Bronchus fibroblast of lung (primary cell): ENCODE measurements at places on chromosomes 13 and 19. TPM values are rescaled to one million over a fixed set of nuclear protein-coding genes. Genes with fewer than 3 reads are reported as not detected.

The TYROBP gene
- not detected in 2 replicates for total RNA-seq

The ZFP14 gene
- total RNA-seq = 0.84 and 1.0 TPM in 2 replicates

The NLRP7 gene
- not detected in 2 replicates for total RNA-seq

The ATP4A gene
- total RNA-seq = not detected in 2 replicates

The BEST2 gene
- not detected in 2 replicates for total RNA-seq

The RFPL4A gene
- not detected in 2 replicates for total RNA-seq

The CGB5 gene
- not detected in 2 replicates for total RNA-seq

The CATSPERD gene
- total RNA-seq = not detected in 2 replicates

The TDRD12 gene
- 0.15 and 0.17 TPM in 2 replicates for total RNA-seq

The ARHGAP33 gene
- total RNA-seq = 6.5 and 14.1 TPM in 2 replicates

The SULT2B1 gene
- 0.15 TPM in 1 of 2 replicates, not detected in the other for total RNA-seq

The VSTM2B gene
- not detected in 2 replicates for total RNA-seq

The IZUMO2 gene
- not detected in 2 replicates for total RNA-seq

The METTL21C gene
- not detected in 2 replicates for total RNA-seq

The LILRA1 gene
- not detected in 2 replicates for total RNA-seq

The SBNO2 gene
- 31.4 and 35.2 TPM in 2 replicates for total RNA-seq

The MEIS3 gene
- 6.7 and 7.7 TPM in 2 replicates for total RNA-seq

The CHST8 gene
- total RNA-seq = under 0.01 TPM in 1 of 2 replicates, not detected in the other

The ZNF813 gene
- total RNA-seq = 2.4 and 2.8 TPM in 2 replicates

The AP3D1 gene
- 97.0 and 104 TPM in 2 replicates for total RNA-seq

The C3 gene
- total RNA-seq = 1.8 TPM in 2 replicates

The SSC5D gene
- 0.89 and 1.7 TPM in 2 replicates for total RNA-seq

The SMG9 gene
- 14.9 and 22.9 TPM in 2 replicates for total RNA-seq

The ZNF304 gene
- total RNA-seq = 4.9 TPM in 2 replicates

The PTPRH gene
- 0.74 and 1.0 TPM in 2 replicates for total RNA-seq

The STXBP2 gene
- total RNA-seq = 10.1 and 16.5 TPM in 2 replicates
